ENCODE measurements at places on chromosomes 12 and 14. TPM values are rescaled to one million over a fixed set of nuclear protein-coding genes. Genes with fewer than 3 reads are reported as not detected.

GRCh38 chr14:77457115-77457521 is 283 bp downstream of the VIPAS39 start:
- DNase-seq, result no peak

DNA sequence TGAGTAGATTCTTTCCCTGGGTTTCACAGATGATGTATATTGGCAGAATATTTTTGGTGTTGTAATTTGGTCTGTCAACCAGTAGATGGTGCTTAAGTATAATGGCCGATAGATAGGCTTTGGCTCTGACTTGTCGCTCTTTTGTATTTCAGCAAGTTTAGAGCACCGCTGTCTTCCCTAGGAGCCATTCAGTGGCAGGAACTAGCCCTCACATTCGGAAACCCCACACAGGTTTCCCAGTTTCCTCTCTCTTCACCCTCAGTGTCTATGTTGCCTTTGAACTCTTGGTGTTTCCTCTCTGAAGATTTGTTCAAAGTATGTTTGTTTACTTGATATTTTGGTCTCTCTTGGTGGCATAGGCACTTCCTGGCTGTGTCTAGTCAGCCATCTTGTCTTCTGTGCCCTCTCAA is 102.2 kb downstream of the GPHN start:
- no peak for DNase-seq

- DNase-seq, result peak; percentile 5
Measured at GRCh38 chr12:92208613-92209121, 63.0 kb upstream of the BTG1 start.

DNA sequence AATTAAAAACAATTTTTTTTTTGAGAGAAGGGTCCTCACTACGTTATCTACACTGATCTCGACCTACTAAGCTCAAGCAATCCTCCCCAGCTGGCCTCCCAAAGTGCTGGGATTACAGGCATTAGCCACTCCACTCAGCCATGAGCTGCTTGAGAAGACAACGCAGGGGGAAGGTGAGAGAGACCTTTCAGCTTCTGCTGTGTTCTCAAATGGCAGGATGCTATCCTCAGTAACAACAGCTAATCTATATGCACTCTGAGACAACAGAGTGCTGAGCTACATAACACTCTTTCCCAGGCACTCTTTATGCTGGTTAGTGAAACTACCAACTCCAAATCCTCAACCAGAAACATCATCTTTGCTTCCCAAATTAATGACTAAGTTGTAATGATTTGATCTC is 526.1 kb downstream of the CCER1 start:
- no peak for DNase-seq

DNA sequence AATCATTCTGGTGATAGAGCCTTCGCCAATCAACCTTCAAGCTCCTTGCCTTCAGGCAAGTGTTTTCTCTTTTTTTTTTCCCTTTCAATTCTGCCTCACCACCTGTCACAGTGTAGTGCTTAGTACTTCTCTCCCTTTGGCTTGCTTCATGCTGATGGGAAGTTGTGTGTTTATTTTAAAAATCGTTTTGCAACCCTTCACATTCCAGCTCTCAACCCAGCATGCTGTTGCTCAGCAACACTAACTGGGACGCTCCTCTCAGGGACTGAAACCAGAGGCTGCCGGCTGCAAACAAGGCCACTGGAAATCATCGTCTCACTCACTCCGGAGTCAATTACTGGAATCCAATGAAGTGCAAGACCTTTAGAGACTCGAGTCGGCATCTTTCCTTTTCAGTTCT is 342.7 kb downstream of the PRKD1 start:
- DNase-seq, result no peak

DNA sequence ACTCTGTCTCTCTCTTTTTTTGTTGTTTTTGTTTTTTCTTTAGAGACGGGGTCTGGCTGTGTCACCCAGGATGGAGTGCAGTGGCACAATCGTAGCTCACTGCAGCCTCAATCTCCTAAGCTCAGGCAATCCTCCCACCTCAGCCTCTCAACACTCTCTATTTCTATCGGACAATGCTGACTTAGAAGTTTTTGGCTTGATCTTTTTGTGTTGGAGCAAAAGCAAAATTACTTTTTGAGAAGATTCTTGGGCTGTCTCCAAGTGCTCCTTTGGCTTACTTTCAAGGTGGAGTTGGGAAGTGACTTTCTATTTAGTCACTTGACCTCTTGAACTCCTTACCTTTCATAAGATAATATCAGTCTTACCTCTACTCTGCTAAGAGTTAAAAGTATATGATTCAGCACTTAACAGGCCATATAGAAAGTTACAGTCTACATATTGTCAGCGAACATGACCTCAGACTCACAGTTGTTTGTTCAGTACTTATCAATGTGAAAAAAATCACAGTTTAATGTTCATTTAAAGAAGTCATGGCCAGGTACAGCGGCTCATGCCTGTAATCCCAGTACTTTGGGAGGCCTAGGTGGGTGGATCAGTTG is 15.4 kb upstream of the MIA2 start:
- no peak for DNase-seq

- DNase-seq, result no peak
Measured at GRCh38 chr12:49340095-49340870, 3.3 kb upstream of the C1QL4 start.

The IFT81 gene
- total RNA-seq, result 2.3 TPM
